ENCODE measurements at places on chromosomes 5 and 9.

DNA sequence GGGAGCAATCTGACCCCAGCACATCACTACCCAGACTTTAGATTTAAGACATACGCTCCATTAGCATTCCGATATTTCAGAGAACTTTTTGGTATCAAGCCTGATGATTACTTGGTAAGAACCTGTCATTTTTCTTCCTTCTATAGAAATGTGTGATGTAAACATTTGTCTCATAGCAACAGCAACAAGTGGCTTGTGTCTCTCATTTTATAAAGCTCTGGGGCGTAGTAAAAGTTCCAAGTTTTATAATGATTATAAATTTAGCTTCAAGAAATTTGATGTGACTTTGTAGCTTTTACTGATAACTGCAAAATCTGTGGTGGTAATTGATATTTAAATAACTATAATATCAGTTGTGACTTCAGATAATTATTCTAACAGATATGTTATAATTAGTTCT is 137.2 kb downstream of the PRKACG start:
- ATAC-seq, result no peak

- ATAC-seq, result no peak
These were observed 77.7 kb upstream of the ADAMTSL1 start for GRCh38 chr9:18396102-18396728.

- ATAC-seq, result no peak
These were observed 7.4 kb upstream of the SHROOM1 start for GRCh38 chr5:132837868-132838267.

DNA sequence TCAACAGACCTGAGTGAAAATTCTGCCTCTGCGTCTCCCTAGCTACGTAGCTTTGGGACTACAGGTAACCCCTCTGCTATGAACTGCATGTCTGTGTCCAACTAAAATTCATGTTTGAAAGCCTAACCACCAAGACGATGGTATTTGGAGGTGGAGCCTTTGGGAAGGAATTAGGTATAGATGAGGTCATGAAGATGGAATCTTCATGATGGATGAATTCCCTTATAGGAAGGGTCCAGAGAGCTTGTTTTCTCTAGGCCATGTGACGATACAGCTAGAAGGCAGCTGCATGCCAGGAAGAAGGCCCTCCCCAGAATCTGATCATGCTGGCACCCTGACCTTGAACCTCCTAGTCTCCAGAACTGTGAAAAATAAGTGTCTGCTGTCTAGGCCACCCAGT is 296.4 kb downstream of the SLIT3 start:
- no peak for ATAC-seq

DNA sequence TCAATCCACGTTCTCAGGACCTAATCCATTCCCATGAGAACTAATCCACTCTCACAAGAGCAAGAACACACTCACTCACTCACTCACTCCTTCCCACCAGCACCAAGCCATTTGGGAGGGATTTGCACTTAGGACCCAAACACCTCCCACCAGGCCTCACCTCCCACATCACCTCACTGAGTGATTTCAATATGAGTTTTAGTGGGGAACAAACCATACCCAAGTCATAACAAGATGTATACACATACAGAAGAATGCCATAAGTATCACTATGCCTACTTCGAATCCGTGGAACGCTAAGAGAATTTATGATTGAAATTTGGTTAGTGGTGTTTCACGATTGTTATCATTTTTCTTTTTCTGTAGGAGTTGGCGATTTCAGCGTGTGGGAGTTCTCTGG is 29.3 kb upstream of the CTSL start:
- no peak for ATAC-seq

GRCh38 chr5:97874491-97874890 is 691.4 kb upstream of the RIOK2 start:
- no peak for ATAC-seq

DNA sequence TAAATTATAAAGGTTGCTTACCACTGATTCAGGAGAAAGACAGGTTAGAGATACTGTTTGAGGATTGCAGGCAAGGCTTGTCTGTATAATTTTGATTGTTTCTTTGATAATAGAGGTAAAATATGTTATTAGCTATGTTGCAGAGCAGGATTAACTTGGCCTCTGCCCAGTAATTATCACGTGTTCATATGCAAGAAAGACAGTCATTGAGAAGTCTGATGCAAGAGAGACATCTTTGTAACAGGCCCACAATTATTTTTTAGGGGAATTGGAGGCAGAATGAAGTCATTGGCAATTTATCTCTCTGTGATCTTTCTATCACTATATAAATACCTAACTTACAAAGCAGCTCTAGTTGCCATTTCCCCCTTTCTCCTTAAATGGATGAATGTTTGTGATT is 46.0 kb downstream of the SLC44A1 start:
- ATAC-seq, result no peak

- no peak for ATAC-seq
These were observed 37.7 kb upstream of the PSD2 start for GRCh38 chr5:139757727-139758509.

DNA sequence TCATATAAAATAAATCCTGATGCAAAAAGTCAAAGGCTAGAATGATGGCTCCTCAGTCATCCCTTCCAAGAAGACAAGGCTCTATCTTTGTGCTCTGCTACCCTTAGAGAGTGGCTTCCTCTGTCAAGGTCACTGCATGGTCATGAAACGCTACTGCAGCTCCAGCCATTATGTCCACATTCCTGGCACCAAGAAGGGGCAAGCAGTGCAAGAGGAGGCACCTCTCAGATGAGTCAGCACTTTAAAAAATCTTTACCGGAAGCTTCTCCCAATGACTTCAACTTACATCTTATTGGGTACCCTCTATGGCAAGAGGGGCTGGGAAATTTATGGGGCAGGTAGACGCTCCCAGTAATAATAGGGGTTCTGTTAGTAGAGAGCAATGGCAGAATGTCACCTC is 129.5 kb upstream of the CPEB4 start:
- ATAC-seq, result no peak

GRCh38 chr9:137148661-137149060 is 9.7 kb downstream of the GRIN1 start:
- no peak for ATAC-seq
